ENCODE measurements at places on chromosomes 4 and X.

- DNase-seq = peak; percentile 57
These were observed at the start of gene RTL3 for GRCh38 chrX:78658845-78659744. RTL3 (minus strand) TSS chrX:78659328; CDS start chrX:78658420, 908 bp downstream.

DNA sequence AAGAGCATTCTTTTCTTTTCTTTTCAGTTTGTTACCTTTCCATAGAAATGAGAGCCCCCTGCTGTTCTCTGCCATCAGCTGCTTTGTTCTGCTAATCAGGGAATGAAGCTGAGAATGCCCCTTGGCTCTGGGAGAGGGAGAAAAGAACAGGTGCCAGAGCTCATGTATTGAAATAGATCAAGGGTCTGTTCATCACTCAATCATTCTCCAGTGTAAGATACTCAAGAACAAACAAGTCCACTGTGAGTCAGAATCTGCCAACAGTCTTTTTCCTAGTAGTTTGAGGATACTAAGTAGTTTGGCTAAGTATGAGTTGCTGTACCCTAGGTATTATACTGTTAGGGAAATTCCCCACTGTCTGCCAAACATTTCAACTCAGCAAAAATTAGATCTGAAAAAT is 144.3 kb downstream of the RTL3 start:
- DNase-seq = no peak

- DNase-seq = no peak
These were observed 586.6 kb downstream of the TLL1 start for GRCh38 chr4:166459621-166460020.

DNA sequence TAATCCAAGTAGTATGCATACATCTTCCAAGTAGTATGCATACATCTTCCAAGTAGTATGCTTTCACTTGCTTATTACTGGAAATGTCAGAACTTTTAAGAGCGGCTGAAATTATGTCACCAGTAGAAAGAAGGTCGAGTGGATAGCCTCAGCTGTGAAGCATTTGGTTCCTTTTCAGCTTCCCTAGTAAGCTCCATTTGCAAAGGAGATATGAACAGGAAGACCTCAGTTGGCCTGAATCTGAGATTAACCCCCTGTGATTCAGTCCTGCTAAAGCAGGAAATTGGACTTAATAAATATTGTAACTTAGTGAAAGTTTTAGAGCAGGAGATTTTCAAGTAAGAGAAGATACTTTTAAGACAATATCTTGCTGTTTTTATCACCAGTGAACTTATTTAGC is 48.1 kb downstream of the PCDH7 start:
- DNase-seq = no peak

- no peak for DNase-seq
These were observed 43.5 kb upstream of the SERTM2 start for GRCh38 chrX:111467896-111468295.

DNA sequence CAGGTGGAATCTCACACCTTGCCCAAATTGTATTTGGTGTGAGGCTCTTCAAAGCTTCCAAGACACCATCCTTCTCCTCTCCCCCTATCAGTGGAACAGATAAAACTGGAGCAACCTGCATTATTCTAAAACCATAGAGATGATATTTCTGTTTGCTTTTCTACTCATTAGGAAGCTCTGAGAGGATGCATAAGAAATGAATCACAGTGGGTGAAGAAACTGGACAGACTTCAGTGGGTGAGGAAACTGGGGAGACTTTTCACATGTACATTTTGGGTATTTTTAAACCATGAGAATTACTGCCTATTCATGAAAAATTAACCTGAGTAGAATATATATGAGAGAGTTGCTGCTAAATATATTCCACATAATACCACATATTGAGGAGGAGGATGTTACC is 16.4 kb downstream of the HAND2 start:
- no peak for DNase-seq

GRCh38 chr4:560731-561291 is 15.3 kb downstream of the TMEM271 start:
- no peak for DNase-seq

GRCh38 chr4:138409670-138410069 is 167.5 kb upstream of the SLC7A11 start:
- DNase-seq = no peak

DNA sequence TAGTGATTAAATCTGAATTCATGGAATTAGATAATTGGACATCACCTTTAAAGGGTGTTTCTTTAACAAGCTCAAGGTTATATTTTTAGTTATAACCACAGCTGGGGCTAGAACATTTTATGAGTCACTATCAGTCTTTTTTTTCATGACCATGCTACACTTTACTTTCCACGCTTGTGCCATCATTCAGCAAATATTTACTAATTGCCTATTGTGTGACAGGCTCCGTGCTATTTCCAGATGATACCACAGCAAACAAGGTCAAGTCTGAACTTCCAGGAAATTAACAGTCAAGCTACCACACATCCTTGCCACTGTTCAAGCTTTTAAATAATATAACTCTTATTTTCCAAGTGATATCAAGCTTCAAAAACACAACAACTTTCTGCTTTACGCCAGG is 16.5 kb downstream of the SPANXN3 start:
- DNase-seq = no peak

DNA sequence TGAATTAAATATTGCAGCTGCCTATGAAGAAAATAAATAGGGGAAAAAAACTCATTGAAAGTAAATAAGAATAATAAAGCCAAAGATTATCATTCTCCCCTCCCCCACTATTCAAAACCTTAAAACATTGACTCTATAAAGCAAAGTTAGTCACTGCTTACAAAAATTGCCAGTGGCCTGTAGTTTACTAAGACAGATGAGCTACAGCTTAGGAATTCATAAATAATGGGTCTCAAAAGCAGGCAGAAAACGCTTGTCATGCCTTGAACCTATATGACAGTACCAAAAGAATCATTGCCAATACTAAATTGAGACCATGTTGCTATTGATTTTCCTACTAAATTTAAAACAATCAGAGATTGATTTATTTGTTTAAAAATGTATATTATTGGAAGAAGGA is 78.9 kb downstream of the SLC10A7 start:
- no peak for DNase-seq

DNA sequence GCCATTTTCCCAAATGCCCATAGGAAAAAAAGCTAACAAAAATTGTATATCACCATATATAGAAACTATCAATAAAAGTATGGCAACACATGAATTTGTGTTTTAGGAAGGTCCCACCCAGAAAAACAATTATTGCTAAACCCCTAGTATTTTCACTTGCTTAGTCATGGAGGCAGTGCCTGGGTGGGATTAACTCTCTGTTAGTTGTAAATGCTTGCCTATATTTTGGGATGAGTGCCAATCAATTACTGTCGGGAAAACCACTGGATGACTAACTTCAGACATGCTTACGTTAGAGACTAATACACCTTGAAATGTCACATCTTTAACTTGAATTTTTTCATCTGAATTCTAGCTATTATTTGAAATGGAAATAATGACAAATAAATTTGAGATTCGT is 33.9 kb downstream of the TMPRSS11A start:
- no peak for DNase-seq

GRCh38 chr4:109846395-109847098 is 1.4 kb upstream of the LRIT3 start:
- DNase-seq = no peak

DNA sequence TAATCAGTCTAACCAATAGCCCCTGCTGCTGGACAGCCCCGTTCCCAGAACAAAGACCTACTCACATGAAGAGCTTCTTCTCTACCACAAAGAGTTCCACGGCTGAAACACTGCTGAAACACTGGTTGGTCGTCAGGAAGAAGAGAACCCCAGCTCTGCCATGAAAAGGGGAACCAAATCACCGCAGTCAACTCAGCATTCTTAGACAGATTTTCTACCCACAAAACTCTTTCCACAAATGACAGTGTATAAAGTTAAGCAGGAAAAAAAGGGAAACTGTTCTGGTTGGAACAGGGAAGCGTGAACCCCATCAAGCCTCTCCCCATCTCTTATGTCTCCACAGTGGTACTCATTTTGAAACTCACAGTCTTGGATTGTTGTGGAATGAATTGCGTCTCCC is 57.3 kb downstream of the ABCG2 start:
- no peak for DNase-seq

GRCh38 chr4:75598390-75598789 is 31.9 kb downstream of the CDKL2 start:
- no peak for DNase-seq

GRCh38 chrX:129665916-129666644 is 11.3 kb upstream of the APLN start:
- peak; percentile 17 for DNase-seq

DNA sequence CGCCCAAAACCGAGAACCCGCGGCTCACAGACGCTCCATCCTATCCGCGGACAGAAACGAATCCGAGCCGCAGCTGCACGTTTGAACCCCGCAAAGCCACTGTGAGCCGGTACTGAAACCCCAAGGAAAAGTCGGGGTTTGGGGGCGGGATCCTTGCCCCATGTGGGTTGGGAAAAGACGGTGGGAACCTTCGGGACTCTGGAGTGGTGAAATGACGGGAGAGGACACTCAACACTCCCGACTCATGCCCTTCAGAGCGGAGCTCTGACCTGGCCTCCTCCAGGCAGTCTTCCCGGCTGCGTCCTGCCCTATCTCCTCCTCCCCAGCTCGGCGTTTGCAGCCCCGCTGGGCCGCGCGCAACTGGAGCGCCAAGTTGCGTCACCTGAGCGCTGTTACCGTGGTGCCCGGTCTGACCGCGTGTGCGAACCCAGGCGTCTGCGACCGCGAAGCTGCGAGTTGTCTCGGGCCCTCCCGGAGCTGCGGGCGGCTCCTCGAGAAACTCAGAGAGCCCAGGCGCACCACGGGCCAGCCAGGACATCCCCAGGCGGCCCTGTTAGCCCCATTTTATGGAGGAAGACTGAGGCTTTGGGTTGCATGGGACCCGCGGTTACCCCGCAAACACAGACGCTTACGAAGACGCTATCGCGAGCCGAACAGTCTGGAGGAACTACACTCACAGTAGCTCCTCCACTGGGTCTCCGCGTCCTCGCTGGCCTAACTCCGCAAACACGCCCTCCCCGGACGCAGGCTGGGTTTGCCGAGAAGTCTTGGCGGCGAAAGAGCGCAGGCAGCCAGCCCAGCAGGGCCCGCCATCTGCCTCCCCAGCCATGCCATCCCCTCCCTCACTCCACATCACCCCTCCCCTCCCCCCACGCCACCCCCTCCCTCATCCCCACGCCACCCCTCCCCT is 20.3 kb upstream of the HMX1 start:
- DNase-seq = no peak

- DNase-seq = no peak
These were observed 34.6 kb upstream of the PLK4 start for GRCh38 chr4:127846061-127846460.

GRCh38 chrX:148069759-148070503 is 88.8 kb downstream of the FMR1NB start:
- no peak for DNase-seq

GRCh38 chrX:149937871-149938426 is 342 bp downstream of the EOLA2 start:
- no peak for DNase-seq

GRCh38 chr4:39641451-39641850 is 2.8 kb upstream of the SMIM14 start:
- DNase-seq = no peak

GRCh38 chr4:74932832-74933561 is at the start of gene PARM1:
PARM1 (plus strand) TSS chr4:74933116; CDS start chr4:74933328, 212 bp downstream.
- no peak for DNase-seq

- DNase-seq = no peak
These were observed 53.9 kb downstream of the ENPP6 start for GRCh38 chr4:184163813-184164212.

GRCh38 chr4:54318904-54319303 is 89.8 kb downstream of the PDGFRA start:
- peak; percentile 34 for DNase-seq

GRCh38 chr4:32744211-32744610 is 2024.0 kb downstream of the PCDH7 start:
- no peak for DNase-seq

GRCh38 chr4:22130741-22131140 is 182.2 kb upstream of the KCNIP4 start:
- DNase-seq = no peak

- no peak for DNase-seq
These were observed 1160.0 kb downstream of the ADGRL3 start for GRCh38 chr4:62360156-62360545.

GRCh38 chr4:167642250-167642649 is 408.0 kb upstream of the SPOCK3 start:
- DNase-seq = no peak

- no peak for DNase-seq
These were observed 255.2 kb downstream of the COX7B2 start for GRCh38 chr4:46653842-46654241.

DNA sequence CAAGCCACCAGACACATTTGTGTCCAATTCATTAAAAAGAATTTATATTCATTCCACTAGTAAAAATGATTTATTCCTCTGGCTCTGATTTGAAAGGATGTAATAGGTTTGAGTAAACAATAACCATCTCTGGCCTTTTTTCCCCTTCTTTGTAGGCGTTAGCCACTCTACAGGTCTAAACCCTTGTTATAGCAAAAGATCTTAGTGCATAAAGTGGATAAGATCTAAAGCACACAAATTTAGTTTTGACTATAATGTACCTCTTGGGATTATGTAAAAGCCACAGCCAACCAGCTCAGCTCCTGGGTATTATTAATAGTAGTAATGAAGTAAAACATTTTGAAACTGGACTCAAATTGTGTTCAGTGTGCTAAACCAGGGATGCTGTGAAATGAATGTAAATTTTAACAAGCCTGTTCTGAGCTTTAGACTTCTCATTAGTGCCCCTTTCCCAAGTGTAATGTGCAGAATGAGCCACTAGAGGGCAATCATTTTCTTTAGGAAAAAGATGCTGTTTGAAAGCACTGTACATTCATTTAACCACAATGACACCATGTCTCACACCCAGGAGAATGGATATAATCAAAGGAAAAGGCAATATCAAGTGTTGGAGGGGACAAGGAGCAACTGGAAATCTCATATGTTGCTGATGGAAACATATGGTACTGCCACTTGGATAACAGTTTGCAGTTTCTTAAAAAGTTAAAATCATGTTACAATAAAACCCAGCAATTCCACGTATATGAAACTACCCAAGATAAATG is 69.7 kb downstream of the KLHL8 start:
- peak; percentile 38 for DNase-seq

GRCh38 chr4:8904666-8905065 is 33.0 kb upstream of the HMX1 start:
- no peak for DNase-seq

- no peak for DNase-seq
These were observed 132.1 kb downstream of the COL4A6 start for GRCh38 chrX:108306086-108306485.

DNA sequence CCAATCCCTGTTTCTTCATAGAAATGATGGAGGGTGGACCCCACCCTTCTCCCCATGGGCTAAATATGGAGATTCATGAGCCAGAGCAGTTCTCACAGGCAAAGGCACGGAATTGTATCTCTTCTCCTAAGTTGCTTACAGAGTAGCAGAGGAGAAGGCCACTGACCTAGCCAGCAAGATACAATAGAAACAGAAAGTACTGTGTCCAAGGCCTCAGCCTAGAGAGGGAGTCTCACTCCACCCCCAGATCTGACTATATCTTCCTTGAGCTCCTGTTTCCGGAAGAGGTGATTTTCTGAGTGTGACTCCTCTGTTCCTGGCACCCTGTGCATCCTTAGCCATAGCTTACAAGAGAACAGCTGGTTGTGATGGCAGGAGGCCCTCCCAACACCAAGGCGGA is at the start of gene FATE1:
Gene FATE1, plus strand, starts transcription at position 284 of the 400 bp plus-strand sequence. Its CDS starts 85 bp downstream, at position 369.
- no peak for DNase-seq
